ENCODE measurements at places on chromosomes 7 and 10.
A peak's percentile ranks its signal among the peaks of the same experiment; 100 is the strongest.

GRCh38 chr10:73099141-73099540 lies 2.5 kb upstream of the P4HA1 start:
- no peak for DNase-seq

GRCh38 chr10:127959428-127959827 lies 52.5 kb downstream of the PTPRE start:
- DNase-seq = no peak

DNA sequence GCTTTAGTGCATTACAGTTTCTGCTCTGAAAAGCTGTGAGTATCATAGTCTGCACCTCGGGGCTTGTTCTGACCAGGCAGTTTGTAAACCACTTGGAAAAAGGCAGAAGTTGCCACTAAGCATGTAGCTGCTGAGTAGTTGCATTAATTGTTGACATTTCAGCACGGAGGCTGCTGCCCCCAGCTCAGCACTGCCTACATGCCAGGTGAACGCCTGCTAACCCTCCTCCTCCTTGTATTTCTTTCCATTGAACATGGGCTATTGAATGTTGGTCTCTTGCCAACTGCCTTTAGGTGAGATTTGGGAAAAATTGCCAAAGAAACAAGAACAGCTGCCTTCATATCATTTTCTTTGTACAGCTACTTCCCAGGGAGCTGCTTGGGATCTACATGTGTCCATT lies 164.2 kb downstream of the RAPGEF5 start:
- DNase-seq = no peak

DNA sequence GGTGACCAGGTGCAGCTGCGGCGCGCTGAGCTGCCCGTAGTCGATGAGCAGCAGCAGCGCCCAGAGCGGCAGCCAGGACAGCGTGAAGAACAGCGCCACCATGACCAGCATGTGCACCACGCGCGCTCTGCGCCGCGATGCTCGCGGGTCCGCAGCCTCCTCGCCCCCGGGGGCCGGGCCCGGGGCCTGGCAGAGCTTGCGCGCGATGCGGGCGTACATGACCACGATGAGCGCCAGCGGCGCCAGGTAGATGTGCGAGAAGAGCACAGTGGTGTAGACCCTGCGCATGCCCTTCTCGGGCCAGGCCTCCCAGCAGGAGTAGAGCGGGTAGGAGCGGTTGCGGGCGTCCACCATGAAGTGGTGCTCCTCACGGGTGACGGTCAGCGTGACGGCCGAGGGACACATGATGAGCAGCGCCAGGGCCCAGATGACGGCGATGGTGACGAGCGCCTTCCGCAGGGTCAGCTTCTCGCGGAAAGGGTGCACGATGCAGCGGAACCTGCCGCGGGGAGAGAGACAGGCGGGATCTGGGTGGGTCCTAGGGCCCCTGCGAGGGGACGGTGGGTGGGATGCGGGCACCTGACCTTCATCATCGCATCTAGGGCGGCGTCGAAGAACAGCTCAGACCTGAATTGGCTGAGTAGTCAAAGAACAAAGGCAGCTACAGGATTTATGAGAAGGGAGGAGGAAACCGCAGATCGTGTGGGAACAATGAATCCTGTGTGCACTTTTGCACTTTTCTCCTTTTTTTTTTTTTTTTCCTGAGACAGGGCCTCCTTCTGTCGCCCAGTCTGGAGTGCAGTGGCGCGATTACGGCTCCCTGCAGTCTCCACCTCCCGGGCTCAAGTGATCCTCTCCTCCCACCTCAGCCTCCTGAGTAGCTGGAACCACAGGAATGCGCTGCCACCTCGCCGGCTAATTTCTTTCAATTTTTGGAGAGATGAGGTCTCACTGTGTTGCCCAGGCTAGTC lies 22.4 kb upstream of the PPA1 start:
- no peak for DNase-seq

- no peak for DNase-seq
Observed at GRCh38 chr10:88073682-88074081, 210.3 kb downstream of the PTEN start.

- no peak for DNase-seq
Observed at GRCh38 chr10:70440296-70441160, 953 bp downstream of the NODAL start.

DNA sequence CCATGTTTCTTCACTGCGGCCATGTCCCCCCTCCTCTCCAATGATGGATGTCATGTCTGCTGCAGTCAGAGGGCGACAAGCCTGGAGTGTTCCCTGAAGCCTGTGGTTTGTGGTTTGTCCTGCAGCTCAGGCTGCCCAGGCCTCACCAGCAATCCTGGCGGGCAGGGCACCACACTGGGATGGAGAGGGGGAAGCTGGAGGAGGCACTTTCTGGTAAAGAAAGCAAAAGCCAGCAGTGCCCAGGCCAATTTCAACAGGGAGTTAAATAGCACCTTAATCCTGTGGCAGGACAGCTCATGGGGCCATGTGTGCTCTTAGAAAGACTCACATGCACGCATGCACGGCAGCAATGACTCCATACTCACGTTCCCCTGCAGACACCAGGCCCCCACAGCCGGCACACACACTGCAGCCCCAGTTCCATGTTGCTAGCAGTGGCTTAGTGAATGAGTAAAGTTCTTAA lies 158.3 kb downstream of the EGFR start:
- no peak for DNase-seq

- peak; percentile 58 for DNase-seq
Observed at GRCh38 chr7:22267930-22268615, 88.9 kb downstream of the RAPGEF5 start.

GRCh38 chr7:16559497-16560179 lies 33.0 kb downstream of the LRRC72 start:
- DNase-seq = no peak

DNA sequence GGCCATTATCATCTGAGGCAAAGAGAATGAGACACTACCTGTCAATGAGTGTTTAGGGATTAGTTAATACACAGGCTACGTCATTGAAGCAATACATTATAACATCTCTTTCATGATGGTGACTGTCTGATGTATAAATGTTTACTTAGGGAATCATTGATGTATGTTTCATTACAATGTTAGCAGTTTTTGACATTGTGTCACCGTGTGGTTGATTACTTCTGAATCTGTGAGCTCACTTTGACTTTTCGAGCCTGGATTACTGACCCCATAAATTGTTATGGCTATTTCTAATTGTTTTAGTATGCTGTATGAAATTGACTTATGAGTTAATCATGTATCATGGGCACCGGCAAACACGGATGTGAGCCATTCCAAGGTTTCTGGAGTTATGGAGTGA lies 494.0 kb downstream of the MAGI2 start:
- no peak for DNase-seq

- no peak for DNase-seq
Observed at GRCh38 chr10:1538531-1539061, 198.7 kb downstream of the ADARB2 start.

GRCh38 chr10:130459851-130460490 lies 323.8 kb downstream of the GLRX3 start:
- no peak for DNase-seq

- DNase-seq = no peak
Observed at GRCh38 chr10:83214136-83214535, 925.2 kb upstream of the GHITM start.

DNA sequence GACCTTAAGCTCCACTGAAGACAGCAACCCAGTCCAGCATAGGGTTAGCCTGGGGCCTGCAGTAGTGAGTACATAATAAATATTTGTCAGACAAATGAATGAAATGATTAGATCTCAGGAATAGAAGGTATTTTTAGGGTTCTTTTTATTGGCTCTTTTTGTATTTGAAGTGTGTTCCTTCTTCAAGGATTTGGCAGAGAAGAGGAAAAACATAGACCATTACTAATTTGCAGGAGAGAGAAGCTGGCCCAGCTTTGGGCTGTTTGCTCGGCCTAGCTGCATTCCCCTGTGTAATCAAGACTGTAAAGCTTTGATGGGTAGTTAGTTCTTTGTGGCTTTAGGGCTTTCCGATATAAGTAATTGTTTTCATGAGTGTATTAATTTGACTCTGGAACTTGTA lies 64.2 kb downstream of the CNNM2 start:
- DNase-seq = no peak

DNA sequence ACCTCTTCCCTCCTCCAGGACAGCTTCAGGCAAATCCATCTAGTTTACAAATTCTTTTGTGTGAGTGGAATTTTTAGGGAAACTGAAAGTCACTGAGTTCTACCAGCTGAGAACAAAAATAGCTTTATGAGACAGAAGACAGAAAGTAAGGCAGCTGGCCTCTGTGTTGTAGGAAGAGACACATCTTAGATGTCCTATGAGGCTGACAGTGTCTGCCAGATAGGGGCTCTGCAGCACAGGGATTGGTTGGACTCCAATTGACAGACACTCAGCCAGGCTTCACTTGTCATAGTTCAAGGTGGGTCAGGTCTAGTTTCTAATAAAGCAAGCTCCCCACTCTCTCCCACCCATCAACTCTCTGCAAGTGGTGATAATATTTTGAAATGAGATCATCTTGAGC lies 574.9 kb downstream of the CCSER2 start:
- DNase-seq = no peak

DNA sequence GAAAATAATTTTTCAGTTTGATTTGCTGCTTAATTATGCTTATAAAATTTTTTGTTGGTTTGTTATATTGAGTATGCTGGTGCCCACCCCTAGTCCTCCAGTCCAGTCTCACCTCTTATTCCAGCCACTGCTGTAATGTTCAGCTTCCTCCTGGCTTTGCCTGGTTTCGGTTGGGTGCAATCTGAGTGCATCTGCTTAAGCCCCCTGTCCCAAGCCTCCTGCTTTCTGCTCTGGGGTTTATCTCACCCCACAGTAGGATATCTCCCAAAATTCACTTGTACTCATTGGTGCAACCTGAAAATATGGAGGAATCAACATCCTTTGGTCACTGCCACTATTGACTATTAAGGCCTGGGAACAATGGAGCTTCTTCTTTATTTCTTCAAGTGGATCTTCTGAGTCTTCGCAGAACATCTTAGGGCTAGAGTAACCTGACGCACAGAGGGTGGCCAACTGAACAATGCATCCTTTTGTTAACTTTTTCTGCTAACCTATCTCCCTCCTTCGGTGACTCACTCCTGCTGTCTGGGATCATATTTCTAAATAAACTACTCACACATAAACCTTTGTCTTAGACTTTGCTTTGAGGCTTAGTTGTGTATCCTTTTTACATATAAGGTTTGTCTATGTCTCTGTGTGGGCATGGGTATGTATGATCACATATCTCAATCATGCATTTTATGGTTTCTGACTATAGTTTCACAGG lies 19.1 kb upstream of the SOSTDC1 start:
- DNase-seq = peak; percentile 95

DNA sequence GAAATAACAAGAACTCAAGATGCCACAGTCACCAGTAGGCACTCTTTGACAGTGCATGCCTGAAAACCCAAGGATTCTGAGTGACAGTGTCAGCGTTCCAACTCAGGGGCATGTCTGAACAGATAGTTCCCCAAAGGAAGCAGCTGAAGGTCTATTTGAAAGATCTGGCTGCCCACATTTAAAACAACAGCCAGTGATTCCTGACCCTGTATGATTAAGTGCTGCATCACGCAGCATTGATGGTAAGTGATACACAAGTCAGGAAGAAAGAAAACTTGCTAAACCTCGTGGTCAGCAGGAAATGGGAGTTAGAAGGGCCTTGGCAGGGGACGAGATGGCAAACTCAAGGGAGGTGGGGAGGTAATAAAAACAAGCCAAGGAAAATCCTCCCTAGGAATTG lies 1013.1 kb downstream of the TYW1 start:
- DNase-seq = no peak

DNA sequence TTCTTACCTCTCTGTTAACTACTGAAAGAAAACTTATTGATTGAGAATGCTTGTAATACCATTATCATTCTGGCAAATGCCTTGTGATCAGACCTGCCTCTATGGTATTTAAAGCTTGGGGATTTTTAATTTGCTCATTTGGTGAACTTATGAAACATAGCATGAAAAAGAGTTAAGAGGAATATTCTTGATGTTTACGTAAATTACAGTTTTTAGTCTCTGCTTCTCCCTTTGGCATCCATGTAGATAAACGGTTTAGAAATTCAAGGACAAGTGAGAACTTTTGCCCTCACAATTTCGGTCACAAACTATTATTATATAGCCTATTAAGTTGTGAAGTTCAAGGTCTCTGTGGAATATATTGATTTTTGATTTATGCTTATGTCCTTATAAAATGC lies 11.2 kb upstream of the CELF2 start:
- no peak for DNase-seq

DNA sequence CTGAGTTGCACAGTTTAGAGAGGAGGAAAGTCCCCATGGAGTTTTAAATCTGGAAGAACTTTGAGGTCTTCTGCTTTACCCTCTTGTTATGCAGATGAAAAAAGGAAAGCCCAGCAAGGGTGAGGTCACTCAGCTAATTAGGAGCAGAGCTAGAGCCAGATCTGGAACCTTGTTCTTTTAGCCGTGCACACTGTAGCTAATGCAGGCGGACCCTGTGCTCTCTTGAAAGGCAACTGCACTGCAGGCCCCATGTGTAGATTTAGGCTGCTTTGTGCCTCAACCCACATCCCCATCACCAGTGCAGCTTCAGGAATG lies 63.4 kb downstream of the SYPL1 start:
- DNase-seq = no peak

DNA sequence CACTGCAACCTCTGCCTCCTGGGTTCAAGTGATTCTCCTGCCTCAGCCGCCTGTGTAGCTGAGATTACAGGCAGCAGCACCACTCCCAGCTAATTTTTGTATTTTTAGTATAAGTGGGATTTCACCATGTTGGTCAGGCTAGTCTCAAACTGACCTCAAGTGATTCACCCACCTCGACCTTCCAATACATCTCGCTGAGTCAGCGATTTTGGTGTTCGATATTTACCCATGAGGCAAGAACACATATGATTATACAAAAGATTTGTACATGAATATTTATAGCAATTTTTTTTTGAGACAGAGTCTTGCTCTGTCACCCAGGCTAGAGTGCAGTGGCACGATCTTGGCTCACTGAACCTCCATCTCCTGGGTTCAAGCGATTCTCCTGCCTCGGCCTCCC lies 19.8 kb downstream of the PNLIP start:
- DNase-seq = no peak

DNA sequence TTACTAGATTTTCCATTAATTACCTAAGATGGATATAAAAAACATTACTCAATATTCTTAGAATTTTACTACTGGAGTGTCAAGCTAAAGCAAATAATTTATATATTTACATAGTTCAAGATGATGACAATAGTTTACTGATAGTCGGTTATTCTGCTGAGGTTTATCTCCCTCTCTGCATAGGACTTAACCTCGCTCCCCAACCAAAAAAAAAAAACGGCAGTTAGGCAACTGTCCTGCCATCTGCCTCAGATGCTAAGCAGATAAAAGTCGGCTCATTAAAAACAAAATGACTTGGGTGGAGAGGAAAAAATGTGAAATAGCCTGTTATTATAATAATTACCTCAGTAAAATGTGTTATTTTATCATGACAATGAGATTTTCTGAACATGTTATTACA lies 14.0 kb upstream of the ITGB8 start:
- DNase-seq = no peak

DNA sequence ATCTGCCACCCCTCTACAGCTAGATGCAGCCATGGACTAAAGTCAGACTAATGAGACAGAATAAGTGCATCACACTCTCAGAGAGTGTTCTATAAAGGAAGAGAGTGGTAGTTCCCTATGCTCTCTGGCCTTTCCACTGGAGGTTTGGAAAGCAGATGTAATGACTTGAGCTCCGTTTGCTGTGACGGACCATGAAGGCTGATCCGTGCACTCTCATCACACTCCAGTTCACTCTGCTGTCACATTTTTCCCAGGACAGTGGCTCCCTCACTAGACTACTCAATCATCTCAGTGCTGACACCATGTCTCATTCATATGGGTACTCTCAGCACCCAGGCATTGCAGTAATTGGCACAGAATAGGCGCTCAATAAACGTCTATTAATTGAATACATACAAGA lies 20.4 kb downstream of the TRDMT1 start:
- no peak for DNase-seq

- no peak for DNase-seq
Observed at GRCh38 chr10:80077869-80078447, 507 bp upstream of the TMEM254 start.
